ENCODE measurements at places on chromosomes 7 and 10.

GRCh38 chr7:82166260-82167015 lies 277.1 kb downstream of the CACNA2D1 start:
- no peak for DNase-seq

DNA sequence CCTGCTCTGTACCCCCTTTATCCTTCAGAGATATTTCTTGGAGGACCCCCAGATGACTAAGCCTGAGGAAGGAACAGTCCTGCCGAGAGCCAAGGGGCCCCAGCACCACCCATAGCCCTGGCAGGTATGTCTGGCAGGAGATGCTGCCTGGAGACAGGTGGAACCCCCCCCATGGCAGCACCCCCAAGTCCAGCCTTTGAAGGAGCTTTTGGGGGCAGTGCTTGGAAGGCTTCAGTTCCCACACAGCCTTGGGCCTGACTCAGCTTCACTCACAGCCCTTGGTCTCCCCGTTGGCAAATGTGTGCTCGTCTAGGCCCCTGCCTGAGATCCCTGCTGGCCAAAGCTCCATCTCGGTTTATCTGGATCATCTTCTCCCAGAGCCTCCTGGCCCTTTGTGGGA lies 23.0 kb upstream of the PCBD1 start:
- no peak for DNase-seq

DNA sequence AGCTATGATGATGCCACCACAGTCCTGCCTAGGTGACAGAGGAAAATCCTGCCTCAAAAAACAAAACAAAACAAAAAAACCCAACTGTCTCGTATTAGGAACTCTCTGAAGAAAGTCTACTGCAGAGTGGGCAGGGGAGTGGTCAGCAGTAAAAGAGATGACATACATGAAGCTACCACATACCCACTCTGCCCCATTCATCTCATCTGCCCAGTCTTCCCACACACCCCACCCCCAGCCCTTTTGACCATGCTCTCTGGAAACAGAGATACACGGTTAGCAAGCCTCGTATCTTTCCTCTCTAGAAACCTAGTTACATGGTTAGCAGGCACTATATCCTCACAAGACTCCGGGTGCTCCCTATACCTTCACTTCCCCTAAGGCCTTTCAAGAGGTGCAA lies 8.3 kb downstream of the SLC37A3 start:
- no peak for DNase-seq

GRCh38 chr7:109579901-109580300 lies 1010.2 kb downstream of the DNAJB9 start:
- no peak for DNase-seq

GRCh38 chr7:115965796-115966475 lies 64.6 kb downstream of the TFEC start:
- no peak for DNase-seq

- no peak for DNase-seq
Observed at GRCh38 chr7:46838463-46838862, 743.4 kb downstream of the TNS3 start.

DNA sequence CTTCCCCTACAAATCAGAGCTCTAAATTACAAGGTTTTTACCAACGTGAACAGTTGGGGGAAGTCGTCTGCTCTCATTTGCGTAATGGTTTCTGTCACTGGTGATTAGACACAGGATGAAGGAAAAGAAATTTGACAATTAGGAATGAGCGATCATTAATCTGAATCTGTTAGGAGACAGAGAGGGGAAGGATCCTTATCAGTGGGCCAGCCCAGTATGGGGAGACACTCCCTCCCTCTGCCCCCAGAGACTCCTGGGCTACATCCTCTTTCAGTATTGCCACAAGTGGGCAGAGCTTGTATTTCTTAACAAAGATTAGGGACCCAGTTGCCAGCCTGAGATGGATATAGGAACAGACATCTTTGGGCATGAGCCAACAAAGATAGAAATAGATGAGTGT lies 15.5 kb downstream of the HIF1AN start:
- no peak for DNase-seq

DNA sequence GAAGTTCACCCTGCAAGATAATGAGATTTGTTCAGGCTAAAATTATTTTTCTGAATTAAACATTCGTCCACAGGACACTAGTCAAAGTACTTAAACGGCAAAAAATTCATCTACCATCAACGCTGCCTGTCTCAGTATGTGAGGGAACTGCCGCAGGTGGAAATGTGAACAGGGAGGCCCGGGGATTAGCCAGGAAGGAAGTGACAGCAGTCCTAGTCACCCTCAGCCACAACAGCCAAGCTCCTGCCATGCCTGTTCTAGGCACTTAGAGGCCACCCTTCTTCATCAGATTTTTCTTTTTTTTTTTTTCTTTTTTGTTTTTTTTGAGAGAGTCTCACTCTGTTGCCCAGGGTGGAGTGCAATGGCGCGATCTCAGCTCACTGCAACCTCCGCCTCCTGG lies 9.4 kb downstream of the NUDT5 start:
- no peak for DNase-seq

- DNase-seq: no peak
Observed at GRCh38 chr7:82274681-82275080, 168.9 kb downstream of the CACNA2D1 start.

DNA sequence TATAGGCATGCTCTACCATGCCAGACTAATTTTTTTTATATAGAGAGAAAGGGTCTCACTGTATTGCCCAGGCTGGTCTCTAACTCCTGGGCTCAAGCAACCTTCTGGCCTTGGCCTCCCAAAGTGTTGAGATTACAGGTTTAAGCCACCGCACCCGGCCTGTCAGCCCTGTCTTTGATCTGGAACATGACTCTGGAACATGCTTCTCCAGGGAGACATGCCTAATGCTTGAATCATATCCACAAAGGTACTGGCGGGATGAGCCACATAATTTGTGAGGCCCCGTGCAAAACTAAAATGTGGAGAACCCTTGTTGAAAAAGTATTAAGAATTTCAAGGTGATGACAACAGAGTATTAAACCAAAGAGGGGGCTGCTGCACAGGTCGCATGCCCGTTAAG lies 282.8 kb downstream of the ARHGAP12 start:
- no peak for DNase-seq

- no peak for DNase-seq
Observed at GRCh38 chr7:116195451-116195850, 14.9 kb upstream of the TES start.

DNA sequence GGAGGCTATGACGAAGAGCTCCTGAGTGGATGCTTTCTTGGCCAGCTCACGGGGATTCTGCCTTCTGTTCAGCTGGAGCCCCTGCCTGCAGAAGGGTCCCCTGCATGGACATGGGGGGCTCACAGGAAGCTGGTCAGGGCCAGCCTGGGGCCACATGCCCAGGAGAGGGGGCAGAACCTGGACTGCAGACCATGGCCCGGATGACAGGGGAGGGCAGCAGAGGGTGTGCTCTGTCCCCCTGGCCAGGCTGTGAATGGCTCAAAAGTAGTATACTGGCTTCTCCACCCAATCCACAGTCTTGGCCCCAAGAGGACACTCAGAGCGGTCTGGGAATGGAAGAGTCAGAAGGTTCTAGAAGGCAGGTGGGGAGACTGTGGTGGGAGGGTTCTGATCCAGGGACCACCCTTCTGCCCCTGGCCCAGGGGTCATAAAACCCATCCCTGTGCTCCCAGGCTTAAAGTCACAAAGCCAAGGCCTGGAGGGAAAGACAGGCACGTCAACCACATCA lies 40.3 kb downstream of the PPIF start:
- no peak for DNase-seq

- no peak for DNase-seq
Observed at GRCh38 chr7:91551377-91552175, 287.3 kb downstream of the FZD1 start.

- DNase-seq: no peak
Observed at GRCh38 chr7:51031791-51032515, 249.3 kb upstream of the GRB10 start.

- DNase-seq: no peak
Observed at GRCh38 chr7:133431134-133431724, 178.4 kb downstream of the EXOC4 start.

DNA sequence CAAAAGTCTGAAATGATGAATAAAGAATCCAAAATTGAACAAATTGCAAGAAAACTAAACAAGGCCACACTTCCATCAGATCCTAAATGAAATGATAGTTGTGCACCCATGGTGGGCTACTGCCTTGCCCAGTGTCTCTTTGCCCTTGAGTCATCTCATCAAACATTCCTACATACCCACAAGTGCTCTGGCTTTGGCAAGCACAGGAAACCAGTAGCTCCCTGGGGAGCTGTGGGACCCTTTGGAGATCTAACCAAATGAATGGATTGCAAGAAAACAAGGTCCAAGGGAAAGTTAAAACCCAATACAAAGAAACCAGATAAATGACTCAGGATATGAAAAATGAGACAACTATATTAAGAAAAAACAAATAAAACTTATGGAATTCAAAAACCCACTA lies 129.8 kb upstream of the TMEM229A start:
- no peak for DNase-seq

DNA sequence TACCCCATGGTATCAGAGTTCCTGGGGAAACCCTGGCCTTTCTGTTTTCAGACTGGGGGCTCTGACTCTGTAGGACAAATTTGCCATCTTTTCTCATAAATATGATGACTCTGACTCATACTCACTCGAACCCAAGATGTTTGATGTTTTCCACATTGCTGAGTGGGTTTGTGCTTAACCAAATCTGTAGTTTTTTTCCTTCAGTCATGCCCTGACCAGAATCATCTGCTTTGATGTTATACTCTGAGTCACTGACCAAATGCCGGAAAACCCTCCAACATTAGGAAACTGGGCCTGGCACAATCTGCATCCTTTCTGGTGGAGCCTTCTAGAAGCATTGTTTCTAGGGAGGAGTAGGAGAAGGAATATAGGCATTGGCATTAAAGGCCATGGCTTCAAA lies 118.7 kb downstream of the C10orf105 start:
- DNase-seq: no peak

DNA sequence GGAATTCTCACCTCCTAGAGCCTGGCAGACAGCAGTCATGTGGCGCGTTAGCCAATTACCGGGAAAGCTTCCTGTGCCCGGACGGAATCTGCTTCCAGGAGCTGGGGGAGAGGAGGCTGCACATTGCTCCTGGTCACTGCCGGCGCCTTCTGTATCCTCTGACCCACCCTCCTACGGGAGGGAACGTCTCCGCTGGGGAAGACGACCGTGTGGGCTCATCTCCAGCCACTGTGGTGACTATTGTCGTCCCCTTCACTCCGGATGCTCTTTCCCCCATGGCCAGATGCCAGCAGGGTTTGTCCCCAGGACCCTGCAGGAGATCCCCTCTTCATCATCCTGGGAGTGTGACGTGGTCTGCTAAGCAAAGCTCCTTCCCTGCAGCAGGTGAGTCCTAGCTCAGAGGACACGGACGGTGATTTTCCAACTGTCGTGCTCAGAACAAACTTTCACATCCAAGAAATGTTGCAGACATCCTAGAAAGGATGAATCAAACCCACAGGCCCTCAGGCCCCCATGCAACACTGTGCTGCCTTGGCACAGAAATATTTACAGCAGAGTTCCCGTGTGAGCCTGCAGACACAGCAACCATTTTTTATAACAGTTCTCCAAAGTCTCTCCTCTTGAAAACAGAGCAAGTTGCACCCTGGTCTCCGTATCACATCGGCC lies 29.6 kb upstream of the FAM20C start:
- no peak for DNase-seq

DNA sequence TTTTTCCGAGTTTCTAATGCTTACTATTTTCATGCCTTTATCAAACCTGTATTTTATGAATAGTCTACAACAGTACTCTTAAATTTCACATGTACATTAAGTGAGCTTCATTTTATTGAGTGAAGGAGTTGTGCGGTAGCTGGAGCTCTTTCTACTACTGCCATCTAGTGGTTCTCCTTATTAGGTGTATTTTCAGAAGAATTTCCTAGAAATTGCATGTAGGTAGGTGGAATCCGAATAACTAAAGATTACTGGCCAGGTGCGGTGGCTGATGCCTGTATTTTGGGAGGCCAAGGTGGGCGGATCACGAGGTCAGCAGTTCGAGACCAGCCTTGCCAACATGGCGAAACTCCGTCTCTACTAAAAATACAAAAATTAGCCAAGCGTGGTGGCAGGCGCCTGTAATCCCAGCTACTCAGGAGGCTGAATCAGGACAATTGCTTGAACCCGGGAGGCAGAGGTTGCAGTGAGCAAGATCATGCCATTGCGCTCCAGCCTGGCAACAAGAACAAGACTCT lies 38.3 kb downstream of the LRRC72 start:
- DNase-seq: no peak

- no peak for DNase-seq
Observed at GRCh38 chr7:155409980-155410379, 47.9 kb upstream of the EN2 start.

DNA sequence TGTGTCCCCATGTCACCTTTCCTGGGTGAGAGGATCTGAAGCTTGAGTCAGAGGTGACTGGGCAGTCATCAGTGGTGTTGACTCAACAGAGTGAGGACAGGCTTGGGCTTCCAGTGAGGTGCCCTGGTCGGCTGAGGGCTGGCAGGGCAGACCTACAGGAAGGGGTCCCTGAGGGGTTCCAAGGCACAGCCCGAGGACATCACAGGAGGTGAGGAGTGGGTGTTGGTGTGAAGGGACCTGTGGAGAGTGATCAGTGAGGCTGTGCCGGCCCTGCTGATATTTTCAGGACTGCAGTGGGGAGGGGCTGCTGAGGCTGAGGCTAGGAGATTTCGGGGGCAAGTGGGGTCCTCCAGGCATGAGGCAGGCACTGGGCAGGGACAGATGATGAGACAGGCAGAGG lies 545.5 kb downstream of the TCERG1L start:
- DNase-seq: no peak

- DNase-seq: no peak
Observed at GRCh38 chr7:136665878-136666509, 202.5 kb upstream of the CHRM2 start.

GRCh38 chr7:66413379-66414114 lies 208.4 kb downstream of the TPST1 start:
- peak; percentile 78 for DNase-seq

DNA sequence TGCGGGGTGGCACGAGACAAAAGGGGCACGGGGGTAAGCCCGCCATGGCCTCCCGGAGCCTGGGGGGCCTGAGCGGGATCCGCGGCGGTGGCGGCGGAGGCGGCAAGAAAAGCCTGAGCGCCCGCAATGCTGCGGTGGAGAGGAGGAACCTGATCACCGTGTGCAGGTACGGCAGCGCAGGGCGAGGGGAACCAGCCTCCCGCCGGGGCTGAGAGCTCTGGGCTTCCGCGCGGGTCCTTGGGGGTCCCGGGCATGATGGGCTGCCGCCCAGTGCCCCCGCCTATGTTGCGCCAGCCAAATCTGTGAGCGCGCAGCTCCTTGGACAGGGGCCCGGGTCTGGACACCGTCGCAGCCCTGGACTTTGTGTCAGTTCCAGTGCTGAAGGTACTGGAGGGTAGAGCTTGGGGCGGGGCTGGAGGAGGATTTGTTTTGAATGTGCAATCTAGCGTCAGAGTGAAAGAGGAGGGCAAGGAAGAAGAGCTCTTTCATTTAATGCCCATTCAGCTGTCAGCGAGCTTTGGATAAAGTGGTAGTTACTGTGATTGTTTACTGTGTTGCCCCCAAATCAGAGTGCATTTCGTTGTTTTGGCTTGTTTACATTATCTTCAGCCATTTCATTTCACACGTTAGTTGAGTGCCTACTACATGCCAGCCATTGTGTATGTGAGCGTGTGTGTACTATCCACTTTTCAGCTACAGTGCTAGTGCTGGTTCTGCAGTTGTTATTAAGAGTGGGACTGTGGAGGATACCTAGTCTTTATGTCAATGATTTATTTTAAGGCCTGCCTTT lies 777 bp downstream of the RUNDC3B start:
- DNase-seq: no peak

Data from stimulated activated CD8-positive, alpha-beta memory T cell treated with anti-CD3 and anti-CD28 coated beads, Interleukin-2, amount 100 ng/mL, for 48 hours (primary cell).